ENCODE measurements at places on chromosomes 16 and 17.

GRCh38 chr16:75072239-75072947, 44.2 kb downstream of the LDHD start:
- DNase-seq: no peak

- DNase-seq: no peak
Measured at GRCh38 chr16:55437625-55438024, 41.4 kb upstream of the MMP2 start.

- no peak for DNase-seq
Measured at GRCh38 chr17:28537219-28537610, 15.2 kb downstream of the UNC119 start.

GRCh38 chr17:78272181-78272913, 40.9 kb downstream of the TMEM235 start:
- no peak for DNase-seq

GRCh38 chr17:11642655-11643054, 44.4 kb downstream of the DNAH9 start:
- no peak for DNase-seq

GRCh38 chr17:63495491-63495890, 18.6 kb downstream of the ACE start:
- DNase-seq: no peak

- no peak for DNase-seq
Measured at GRCh38 chr16:2471016-2471652, at the start of gene NTN3. NTN3 (plus strand) TSS chr16:2471297; CDS start chr16:2471702, 405 bp downstream.

GRCh38 chr16:52318302-52319009, 228.5 kb downstream of the TOX3 start:
- no peak for DNase-seq

DNA sequence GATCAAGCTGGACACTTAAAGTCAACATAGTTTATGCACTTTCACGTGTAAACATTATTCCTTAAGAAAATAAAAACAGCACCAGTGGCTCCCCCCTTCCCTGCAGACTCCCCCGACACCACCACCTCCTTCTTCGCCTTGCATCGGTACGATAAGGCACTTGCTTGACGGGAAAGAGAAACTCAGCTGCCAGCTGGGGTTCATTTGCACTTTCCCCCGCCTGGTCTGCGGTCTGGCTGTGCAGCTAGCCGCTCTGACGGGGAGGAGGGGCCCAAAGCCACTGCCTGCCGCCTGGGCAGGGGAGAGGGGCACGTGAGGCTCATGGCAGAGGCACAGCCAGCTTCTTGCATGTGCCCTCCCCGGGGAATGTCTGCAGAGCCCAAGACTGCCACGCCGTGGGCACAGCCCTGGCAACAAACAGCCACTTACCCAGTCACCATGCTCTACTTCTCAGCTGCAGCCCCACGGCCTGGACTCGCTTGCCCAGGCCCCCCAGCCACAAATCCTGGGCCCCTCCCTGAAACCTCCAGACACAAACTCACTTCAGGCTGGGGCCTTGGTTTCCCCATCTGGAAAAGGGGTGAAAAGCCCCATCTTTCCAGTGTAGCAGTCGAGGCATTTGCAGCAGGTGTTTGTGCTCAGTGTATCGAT, 16.5 kb upstream of the PRM1 start:
- peak; percentile 26 for DNase-seq

DNA sequence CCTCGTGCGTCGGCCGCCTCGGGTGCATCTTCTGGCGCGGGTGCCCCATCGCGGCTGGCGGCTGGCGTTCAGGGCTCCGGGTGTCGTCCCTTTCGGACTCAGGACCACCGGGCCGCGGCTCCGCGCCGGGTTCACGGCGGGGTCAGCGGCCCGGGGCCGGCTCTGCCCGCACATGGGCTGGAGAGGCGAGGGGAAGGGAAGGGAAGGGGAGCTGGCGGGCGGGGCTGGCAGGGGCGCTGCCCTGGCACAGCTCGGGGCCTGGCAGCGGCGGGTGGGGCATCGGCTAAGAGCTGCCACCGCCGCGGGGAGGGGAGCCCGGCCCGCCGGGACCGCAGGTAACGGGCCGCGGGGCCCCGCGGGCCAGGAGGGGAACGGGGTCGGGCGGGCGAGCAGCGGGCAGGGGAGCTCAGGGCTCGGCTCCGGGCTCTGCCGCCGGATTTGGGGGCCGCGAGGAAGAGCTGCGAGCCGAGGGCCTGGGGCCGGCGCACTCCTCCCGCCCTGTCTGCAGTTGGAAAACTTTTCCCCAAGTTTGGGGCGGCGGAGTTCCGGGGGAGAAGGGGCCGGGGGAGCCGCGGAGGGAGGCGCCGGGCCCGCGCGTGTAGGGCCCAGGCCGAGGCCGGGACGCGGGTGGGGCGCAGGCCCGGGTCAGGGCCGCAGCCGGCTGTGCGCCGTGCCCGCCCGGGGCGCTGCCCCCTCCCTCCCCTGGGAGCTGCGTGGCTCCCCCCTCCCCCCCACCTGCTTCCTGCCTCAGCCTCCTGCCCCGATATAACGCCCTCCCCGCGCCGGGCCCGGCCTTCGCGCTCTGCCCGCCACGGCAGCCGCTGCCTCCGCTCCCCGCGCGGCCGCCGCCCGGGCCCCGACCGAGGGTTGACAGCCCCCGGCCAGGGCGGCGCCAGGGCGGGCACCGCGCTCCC, 646 bp downstream of the HIC1 start:
- DNase-seq: no peak

GRCh38 chr17:44314869-44315661, 6.7 kb downstream of the RUNDC3A start:
- no peak for DNase-seq

DNA sequence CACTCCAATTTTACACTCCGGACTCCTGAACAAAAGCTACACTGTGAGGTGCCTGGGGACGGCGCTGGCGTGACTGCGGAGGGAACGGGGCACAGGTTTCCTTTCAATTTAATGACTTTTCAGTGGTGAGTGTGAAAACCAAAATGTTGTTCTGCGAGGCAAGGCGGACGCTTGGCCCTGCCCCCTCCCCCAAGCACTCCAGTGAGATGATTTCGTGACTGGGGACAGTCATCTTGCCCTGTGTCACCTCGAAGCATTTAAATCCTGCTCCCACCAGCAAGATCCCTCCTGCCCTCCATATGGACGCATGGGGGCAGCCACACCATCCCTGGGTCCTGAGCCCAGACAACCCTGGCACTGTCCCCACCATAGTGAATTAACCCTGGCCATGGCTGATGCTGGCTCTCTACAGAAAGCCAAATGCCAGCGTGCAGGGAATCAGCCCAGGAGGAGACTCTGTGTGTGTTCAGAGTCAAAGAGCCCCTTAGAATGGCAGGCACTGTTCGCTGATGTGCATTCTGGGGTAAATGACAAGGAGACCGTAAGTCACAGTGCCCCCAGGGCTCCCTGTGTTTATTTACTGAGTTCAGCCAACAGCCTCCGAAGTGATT, 41.0 kb downstream of the C16orf95 start:
- DNase-seq: no peak

- no peak for DNase-seq
Measured at GRCh38 chr17:43114151-43114552, 11.0 kb downstream of the BRCA1 start.

Measured in progenitor cell of endocrine pancreas (in vitro differentiated cells).